HCT116 (cell line): ENCODE measurements at places on chromosomes 6 and 20. TPM values are rescaled to one million over a fixed set of nuclear protein-coding genes. Genes with fewer than 3 reads are reported as not detected.
A peak's percentile ranks its signal among the peaks of the same experiment; 100 is the strongest.

ADGRF1 gene
- total RNA-seq: 39.6 TPM

TINAG gene
- total RNA-seq: not detected

TBC1D32 gene
- total RNA-seq: 13.8 TPM

EPB41L1 gene
- 42.1 TPM for total RNA-seq

OR5V1 gene
- total RNA-seq: not detected

CLPSL1 gene
- total RNA-seq: not detected

IL17F gene
- total RNA-seq: not detected

GRCh38 chr20:38789503-38790199, 15.8 kb upstream of the PPP1R16B start:
- peak; percentile 63 for DNase-seq

- peak; percentile 38 for DNase-seq
Observed at GRCh38 chr6:29651413-29652197, 5.3 kb upstream of the MOG start.

DNA sequence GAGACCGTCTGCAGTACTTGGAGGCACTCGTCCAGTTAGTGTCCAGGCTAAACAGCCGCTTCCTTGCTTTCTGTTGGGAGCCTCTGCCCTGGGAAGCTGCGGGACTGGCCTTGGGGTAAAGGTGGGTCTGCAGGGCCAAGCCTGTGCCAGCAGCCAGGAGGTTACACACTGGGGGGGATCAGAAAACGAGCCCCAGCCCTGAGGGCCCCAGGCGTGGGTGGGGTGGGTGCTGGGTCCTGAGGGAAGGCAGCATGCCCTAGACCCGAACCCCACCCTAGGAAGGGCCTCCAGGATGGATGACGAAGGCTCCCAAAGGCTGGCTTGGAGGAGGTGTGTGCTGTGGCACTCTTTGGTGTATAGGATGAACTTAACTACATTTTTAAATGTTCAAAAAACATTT, 335.2 kb downstream of the ZFAND3 start:
- no peak for DNase-seq

DNA sequence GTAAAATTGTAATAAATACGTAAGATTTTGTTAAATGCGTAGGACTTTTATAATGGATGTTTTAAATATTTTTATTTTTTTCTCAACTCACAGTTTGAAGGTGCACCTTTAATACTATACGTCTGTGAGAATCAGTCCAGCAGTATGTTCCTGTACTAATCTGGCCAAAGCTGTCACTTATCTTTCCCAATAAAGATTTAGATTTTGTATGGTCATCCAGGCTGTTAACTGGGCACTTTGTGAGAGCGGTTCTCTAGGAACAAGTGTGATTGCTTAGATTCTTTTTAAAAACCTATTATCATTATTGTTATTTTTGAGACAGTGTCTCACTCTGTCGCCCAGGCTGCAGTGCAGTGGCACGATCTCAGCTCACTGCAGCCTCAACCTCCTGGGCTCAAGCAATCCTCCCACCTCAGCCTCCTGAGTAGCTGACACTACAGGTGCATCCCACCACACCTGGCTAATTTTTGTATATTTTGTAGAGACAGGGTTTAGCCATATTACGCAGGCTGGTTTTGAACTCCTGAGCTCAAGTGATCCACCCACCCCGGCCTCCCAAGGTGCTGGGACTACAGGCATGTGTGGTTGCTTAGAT, 1.7 kb downstream of the DCBLD1 start:
- DNase-seq: no peak

DNA sequence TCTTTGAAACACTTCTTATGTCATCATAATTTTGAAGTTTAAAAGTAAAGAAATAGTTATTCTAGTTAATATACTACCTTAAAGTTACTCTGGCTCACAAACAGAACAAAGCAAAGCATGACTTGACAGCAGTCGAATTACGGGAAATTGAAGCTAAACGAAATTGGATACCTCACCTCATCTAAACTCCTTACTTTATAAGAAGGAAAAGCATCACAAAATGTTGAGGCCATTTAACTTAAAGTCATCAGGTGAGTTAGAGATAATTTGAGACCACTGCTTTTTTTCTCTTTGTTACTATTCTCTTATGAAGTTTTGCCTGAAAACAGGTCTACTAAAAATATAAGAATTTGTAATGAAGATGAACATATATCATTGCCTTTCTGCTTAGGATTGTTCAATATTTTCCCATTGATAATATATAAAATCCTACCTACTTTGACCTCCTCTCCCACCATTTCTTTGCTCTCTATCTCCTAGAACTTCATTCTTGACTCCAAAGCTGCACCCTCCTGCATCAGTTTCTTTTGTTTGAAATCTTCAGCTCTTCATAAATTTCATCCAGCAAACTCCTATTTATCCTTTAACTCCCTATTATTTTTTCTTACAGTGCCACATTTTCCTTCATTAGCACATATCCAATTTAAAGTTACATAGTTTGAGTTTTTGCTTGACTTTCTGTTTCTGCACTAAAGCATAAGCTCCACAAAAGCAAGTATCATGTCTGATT, 510.7 kb upstream of the ZNF337 start:
- no peak for DNase-seq

DNA sequence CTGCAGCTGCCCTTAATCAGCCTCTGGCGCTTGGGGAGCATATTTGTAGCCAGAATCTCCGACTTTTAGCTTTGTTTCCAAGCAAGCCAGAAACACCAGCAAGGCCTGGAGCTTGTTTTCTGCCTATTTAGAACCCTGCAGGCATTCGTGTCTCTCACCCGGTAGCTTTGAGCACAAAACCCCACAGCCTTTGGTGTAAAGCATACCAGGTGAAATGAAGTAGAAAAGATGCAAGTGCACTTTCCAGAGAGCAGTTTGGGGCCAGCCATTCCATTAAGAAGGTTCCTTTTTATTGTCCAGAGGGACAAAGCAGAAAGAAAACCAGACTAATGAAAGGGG, 736 bp downstream of the FAM217B start:
- DNase-seq: no peak

DNA sequence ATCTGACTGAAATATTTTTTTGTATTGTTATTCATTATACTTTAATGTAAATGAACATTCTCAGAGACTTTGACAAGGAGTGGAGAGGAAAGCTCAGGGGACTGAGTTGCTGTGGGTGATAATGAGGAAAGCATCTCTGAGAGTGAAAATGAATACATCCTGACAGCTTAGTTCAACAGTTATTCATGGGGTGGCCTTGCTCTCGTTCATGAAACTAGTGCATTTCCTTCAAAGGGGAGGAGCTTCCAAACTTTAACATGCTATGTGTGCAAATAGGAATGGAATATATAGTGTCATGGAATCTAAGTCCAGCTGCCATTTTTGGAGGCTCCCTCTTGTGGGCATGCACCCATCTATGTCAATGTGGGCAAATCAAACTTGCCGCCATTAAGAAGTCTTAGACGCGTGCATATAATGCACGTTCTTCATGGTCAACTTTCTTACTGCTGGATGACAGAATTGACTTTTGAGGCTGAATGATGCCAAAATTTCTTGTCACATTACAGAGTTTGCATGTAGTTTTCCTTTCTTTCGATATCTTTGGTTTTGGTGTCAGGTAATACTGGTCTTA, 124.3 kb upstream of the TMEM170B start:
- DNase-seq: no peak

DNA sequence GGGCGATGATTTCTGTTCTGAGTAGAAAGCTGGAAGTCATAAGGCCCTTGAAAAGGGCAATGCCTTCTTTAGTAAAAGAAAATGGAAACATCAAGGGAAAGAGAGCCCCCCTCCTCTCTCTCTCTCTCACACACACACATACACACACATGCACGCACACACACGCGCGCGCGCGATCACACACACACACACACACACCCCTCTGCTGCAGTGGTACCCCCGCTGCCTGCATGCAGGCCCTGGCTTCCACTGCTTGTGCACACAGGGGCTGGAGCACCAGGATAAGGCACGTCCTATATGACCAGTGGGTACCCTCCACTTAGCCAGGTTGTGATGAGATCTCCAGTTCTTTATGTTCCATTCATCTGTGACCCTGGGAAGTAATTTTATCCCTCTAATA, 300.9 kb downstream of the SLC35F1 start:
- DNase-seq: no peak

DNA sequence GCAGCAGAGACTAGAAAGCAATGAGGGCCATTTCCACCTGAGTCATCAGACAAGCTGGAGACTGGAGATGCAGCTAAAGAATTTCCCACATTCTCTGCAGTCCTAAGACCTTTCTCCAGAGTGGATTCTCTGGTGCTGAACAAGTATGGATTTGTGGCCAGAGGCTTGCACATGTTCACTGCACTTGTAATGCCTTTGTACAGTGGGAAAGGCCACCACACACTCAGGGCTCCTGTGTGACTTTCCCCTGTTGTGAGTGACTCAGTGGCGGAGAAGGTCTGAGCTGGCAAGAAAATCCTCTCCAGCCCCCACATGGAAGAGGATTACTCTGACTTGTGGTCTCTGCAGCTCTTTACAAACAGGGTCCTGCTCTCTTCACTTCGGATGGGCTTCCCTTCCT, 192.3 kb downstream of the C6orf118 start:
- DNase-seq: no peak

DNA sequence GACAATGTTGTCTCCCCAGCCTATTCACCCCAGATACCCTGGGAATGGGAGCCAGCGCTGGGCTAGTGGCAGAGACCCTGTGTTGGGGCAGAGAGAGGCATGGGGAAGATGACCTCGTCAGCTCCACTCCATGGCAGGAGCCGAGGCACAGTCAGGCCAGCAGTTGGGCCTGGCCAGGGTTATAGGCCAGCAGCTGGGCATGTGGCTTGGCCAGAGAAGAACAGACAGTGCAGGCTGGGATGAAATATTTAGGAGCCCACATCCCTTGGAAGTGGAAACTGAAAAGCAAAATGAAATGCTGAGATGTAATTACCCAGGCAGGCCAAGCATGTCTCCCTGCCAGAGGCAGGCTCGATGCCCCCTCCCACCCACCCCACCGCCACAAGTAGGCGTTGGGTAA, 70.0 kb downstream of the GRM4 start:
- DNase-seq: no peak

DNA sequence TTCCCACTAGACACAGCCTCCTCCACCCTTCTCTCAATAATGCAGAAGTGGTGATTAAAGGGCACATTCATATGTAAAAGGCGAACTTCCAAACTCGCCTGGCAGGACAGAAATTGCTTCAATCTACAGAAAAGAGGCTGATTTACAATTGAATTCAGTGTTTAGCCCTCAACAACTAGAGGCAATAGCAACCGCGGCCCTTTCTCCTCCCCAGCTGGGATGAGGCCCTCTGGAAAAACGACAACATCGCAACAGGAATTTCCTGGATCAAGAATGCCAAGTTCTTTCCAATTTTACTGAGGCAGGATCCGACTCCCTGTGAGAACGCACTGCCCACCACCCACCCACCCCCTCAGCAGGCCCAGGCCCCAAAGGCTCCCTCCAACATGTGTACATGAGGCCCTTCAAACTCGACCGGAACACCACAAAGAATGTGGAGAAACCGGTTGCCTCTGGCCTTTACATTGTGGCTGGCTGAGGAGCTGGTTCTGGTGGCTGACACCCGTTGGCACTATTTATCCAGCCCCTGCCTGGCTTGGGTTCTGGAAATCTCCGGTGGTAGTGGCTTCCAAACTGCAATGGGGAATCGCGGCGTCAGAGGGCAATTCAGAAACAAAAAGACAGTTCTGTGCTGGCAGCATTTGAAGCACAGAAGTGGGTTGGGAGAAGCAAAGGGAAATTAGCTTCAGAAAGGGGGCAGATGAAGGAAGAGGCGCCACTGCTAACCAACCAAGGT, 36.8 kb downstream of the ZMYND8 start:
- peak; percentile 78 for DNase-seq

DNA sequence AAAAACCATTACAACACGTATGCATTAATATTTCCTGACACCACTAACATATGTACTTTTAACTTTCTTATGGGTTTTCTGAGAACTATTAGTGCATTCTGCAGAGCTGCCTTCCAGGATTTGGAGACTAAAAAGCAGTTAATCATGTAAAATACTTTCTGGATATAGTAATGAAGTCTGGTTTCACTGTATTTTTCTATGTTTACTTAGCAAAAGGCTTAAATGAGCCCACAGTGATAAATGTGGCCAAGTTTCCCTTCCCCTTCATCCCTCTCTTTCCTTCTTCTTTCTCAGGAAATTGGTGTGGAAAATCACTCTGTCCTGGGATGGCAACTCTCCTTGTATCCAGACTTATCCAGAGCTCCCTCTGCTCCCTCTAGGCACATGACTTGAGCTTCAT, 29.7 kb upstream of the ENPP1 start:
- DNase-seq: no peak

DNA sequence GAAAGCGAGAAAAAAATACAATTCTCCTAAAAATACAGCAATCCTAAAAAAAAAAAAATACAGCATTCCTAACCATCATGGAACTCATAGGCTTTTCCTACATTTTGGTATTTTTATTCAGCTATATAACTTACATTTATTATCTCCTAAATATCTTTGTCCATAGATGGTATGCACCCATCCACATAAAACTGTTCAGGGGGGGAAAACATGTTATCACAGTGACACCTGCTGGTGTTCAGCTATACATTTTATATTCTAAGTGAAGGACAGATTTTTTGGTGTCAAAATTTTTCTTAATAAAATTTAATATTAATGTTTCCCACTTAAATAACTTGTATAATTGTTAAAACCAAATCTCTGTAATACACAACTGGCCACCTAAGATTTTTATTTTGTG, 58.0 kb downstream of the BLOC1S5 start:
- DNase-seq: peak; percentile 27

GRCh38 chr6:72890671-72891070, 268.8 kb downstream of the KCNQ5 start:
- no peak for DNase-seq

GRCh38 chr6:128057541-128057940, 156.7 kb upstream of the THEMIS start:
- DNase-seq: no peak

GRCh38 chr20:61975407-61976129, 90.1 kb downstream of the TAF4 start:
- no peak for DNase-seq

- no peak for DNase-seq
Observed at GRCh38 chr6:34029489-34030280, 116.2 kb downstream of the GRM4 start.

DNA sequence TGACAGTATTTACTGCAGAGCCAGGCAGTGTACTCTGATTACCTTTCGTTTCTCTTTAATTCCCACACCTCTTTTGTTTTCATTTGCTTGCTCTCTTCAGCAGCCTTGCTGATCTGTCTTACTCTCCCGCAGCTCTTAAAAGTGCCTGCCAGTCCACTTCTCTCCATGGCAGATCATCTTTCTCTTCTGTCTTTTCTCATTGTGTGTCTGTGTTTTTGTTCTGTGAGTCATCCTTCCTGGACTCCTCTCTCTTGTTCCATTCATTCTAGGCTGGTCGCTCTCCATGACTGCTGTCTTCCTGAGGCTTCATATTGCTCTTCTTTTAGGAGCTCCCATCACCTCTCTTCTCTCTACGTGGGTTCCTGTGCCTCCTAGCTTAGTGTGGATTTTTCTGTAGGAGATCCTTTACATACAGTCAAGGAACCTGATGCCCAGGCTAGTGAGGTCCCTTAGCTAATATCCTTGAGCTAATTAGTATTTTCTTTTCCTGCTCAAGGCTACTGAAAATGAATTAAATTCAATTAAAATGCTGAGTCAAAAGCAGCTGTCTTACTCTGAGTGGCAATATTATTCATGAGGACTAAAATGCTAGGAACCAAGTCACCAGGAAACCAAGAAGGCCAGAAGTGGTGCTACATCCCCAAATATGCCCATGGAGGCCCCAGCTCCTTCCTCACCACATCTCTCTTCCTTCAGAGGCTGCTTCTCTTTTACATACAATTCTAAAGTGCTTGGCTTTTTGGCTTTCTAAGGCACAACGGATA, 86.1 kb downstream of the SLX4IP start:
- no peak for DNase-seq
